Hepatocyte (in vitro differentiated cells): ENCODE measurements at places on chromosomes 5 and 9.

DNA sequence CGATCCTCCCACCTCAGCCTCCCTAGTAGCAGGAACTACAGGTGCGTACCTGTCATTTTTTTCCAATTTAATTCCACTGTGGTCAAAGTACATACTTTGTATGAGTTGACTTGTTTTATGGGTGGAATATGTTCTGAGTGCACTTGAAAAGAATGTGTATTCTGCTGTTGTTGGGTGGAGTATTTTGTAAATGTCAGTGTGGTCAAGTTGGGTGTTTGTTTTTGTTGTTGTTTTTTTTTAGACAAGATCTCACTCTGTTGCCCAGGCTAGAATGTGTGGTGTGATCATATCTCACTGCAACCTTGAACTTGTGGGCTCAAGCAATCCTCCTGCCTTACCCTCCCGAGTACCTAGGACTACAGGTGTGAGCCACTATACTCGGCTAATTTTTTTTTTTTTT lies 17.9 kb downstream of the SLC25A25 start:
- no peak for DNase-seq

DNA sequence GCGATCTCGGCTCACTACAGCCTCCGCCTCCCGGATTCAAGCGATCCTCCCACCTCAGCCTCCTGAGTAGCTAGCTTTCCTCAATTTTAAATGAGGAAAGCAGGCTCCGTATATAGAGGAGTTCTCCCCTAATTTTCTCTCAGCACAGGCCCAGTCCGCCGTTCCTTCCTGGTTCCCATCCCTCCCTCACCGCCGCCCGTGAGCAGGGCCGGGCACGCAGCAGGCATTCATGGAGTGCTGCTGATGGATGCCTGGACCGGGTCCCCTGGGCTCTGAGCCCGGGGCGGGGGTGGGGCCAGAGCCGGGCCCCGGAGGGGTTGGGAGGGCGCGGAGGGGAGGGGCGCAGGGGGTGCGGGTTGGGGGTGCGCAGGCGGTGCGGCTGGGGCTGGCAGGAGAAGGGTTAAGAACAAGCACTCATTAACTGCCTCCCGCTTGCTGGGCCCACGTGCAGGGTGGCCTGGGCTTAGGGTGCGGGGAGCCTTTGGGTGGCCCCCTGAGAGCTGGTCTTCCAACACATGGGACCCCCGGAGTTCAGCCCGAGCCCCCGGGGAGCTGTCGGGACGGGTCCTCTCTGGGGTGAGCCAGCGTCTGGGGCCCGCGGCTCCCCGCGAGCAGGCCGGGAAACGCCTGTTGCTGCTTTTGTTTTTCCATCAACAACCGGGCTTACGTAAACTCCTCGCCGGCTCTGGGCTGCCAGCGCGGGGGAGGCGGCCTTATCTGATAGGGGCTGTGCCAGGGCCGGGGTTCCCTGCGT lies 33.7 kb downstream of the LHX2 start:
- peak; percentile 71 for DNase-seq

DNA sequence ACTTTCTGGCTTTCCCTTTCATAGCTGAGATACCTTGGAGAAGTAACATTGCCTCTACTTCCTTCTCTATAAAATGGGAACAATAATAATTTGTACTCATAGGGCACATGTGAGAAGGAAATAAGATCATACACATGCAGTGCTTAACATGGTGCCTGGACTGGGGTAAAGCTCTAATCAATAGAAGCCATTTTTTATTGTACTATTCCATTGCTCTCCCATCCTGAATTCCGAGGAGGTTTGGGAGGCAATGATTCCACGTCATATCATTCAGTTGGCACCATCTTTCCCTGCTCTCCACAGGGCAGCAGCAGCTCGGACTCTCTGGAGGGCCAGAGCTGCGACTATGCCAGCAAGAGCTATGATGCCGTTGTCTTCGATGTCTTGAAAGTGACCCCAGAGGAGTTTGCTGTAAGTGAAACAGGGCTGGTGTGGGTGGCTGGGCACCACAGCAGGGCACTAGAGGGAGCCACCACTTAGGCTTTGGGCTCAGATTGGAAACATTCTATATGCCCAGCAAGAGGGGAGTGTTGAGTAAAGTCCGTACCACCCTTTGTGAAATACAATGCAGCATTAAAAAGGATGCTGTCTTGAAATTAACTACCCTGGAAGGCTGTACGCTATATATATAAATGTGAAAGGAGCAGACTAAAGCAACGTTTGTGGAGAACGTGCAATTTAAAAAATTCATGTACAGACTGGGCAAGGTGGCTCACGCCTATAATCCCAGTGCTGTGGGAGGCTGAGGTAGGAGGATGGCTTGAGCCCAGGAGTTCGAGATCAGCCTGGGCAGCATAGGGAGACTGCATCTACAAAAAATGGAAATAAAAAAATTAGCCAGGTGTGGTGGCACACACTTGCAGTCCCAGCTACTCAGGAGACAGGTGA lies 51.2 kb downstream of the RALGPS1 start:
- peak; percentile 43 for DNase-seq

GRCh38 chr5:96927008-96927407 lies 8.9 kb upstream of the LNPEP start:
- no peak for DNase-seq
